ENCODE measurements at places on chromosomes 6 and 20.

- no peak for DNase-seq
Observed at GRCh38 chr20:38873050-38873581, 53.1 kb upstream of the FAM83D start.

DNA sequence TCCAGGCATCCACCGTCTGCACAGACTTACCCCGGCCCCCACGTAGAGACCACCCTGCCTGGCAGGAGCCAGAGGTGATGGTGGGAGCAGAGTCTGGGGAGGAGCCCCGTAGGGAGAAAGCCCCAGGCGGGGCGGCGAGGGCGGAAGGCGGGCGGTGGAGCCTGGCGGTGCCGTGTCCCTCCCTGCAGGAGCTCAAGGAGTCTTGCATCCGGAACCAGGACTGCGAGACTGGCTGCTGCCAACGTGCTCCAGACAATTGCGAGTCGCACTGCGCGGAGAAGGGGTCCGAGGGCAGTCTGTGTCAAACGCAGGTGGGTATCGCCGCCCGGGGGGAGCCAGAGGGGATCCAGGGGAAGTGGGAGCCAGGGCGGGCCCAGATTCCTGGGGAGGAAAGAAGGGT is 6.0 kb downstream of the CLPSL1 start:
- DNase-seq, result no peak

DNA sequence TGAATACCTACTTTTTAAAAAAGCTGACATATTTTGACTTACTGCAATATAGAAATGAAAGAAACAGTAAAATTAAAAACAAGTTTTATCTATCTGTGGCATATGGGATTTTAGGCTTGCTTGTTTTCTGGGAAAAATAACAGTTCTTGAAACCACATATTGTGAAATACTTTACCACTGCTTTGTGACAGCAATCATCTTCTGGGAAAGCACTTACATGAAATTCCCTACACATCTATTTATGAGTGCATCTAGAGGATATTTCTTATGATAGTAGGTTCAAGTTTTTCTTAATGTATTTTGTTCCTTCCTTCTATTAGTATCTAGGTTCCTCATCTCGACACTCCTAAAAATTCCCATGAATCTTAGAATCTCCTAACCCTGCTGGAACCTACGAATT is 75.2 kb downstream of the STXBP5 start:
- DNase-seq, result peak; percentile 61

GRCh38 chr20:62882426-62882825 is 20.8 kb upstream of the TCFL5 start:
- no peak for DNase-seq

DNA sequence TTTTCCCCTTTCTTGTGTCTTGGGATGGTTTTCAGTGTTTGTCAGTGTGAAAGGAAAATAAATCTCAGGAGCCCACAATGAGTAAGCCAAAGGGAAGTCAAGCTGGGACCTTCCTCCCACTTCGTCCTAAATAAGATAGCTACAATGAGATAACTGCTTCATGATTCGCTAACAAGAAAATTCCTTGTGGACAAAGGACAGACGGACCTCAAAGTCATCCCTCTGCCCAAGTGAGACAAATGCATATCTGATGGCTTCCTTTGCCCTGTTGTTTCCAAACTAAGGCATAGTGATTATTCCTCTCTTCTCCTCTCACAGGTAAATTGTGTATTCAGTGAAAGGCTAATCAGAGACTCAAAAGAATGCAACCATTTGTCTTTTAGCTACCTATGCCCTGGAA is 26.1 kb upstream of the ADTRP start:
- peak; percentile 60 for DNase-seq

- DNase-seq, result no peak
Observed at GRCh38 chr20:38336726-38337125, 9.6 kb upstream of the LBP start.

GRCh38 chr6:102950967-102951366 is 1557.5 kb downstream of the GRIK2 start:
- DNase-seq, result no peak

GRCh38 chr20:5786930-5787795 is 37.0 kb downstream of the SHLD1 start:
- peak; percentile 59 for DNase-seq

- peak; percentile 74 for DNase-seq
Observed at GRCh38 chr6:159533016-159533415, 160.0 kb downstream of the SOD2 start.

DNA sequence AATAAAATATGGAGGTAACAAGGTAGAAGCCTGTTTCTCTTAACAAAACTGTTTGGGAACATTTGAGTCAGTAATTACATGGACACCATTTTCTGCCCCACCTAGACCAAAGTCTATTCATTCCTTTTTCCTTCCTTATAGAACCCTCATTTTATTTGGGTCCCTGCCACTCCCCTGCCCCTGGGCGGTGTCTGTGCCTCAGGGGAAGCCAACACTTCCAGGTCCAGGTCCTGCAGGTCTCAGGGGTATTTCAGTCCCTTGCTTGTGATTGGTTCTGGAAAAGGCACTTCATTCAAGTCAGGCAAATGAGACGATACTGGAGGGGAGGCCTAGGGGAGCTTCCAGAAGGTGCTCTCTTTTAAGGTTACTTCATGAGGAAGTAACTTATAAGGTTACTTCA is 42.3 kb downstream of the SLC35D3 start:
- no peak for DNase-seq
